ENCODE measurements at places on chromosomes 12 and 14.
A peak's percentile ranks its signal among the peaks of the same experiment; 100 is the strongest.

DNA sequence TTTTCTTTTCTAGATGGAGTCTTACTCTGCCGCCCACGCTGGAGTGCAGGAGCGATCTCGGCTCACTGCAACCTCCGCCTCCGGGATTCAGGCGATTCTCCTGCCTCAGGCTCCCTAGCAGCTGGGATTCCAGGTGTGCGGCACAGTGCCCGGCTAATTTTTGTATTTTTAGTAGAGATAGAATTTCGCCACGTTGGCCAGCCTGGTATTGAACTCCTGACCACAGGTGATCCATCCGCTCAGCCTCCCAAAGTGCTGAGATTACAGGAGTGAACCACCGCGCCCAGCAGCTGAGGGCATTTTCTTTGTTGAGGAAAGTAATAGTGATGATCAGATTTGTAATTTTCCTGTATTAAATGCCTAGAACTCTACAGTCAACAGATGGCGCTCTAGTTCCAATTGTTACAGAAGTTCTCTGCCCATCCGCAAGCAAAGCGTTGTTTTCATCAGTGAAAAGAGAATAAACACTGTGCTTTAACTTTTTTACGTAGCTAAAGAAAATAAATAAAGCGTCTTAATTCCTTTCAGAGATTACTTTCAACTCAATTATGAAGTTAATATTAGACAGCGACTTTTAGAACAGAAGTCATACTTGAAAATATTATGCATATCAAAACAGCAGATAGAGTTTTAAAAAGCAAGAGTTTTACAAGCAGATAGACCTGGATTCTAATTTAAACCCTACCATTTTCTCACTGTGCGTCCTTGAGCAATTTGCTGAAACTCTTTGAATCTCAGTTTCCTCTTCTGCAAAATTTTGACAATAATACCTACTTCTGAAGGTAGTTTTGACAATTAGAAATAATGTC lies 335.1 kb downstream of the DUSP6 start:
- no peak for DNase-seq

GRCh38 chr12:20946732-20947131 lies 136.2 kb downstream of the SLCO1B3 start:
- DNase-seq = no peak

DNA sequence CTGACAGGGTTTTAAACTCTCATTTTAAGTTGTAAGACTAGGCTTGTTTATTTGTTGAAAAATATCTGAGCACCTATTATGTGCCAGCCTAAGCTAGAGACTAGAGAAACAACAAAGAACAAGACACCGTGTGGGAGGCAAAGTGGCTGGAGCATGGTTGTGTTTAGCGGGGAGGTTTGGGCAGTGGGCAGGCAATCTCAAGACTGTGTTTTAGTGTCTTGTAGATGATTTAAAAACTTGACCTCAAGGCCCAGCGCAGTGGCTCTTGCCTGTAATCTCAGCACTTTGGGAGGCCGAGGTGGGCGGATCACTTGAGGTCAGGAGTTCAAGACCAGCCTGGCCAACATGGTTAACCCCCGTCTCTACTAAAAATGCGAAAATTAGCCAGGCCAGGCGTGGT lies 7.8 kb downstream of the RPL36AL start:
- DNase-seq = no peak

- peak; percentile 56 for DNase-seq
Observed at GRCh38 chr12:12788675-12789368, 3.4 kb downstream of the APOLD1 start.

- no peak for DNase-seq
Observed at GRCh38 chr14:87149583-87150354, 843.2 kb downstream of the GALC start.

DNA sequence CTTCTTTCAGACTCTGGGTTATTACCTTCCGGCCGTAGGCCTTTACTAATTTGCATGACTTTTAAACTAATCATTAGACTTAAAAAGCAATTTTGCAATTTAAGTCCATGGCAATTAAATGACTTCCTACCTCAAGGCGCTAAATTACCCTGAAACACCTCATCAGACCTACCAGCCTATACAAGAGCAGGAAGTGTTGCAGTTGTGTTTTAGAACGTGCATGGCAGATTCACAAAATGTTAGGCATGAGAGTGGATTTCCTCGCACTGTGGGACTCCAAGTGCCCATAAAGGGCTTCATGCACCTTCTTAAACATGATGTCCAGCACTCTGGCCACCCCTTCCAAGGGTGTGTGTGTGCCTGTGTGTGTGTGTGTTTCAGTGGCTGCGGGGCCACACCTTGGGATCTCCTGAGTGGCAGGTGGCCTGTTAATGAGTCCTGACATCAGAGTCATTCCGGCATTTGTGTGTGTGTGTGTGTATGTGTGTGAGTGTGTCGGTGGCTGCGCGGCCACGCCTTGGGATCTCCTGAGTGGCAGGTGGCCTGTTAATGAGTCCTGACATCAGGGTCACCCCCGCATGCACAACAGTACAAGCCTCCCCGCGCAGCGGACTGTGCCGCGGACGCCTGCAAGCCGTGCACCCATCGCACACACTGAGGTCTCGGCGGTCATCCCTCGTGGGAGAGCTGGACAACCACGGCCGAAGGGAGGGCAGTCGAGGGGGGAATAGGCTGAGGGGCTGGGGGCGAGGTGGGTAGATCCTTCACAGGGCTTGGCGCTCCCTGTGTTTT lies 900 bp downstream of the C2CD5 start:
- peak; percentile 47 for DNase-seq

DNA sequence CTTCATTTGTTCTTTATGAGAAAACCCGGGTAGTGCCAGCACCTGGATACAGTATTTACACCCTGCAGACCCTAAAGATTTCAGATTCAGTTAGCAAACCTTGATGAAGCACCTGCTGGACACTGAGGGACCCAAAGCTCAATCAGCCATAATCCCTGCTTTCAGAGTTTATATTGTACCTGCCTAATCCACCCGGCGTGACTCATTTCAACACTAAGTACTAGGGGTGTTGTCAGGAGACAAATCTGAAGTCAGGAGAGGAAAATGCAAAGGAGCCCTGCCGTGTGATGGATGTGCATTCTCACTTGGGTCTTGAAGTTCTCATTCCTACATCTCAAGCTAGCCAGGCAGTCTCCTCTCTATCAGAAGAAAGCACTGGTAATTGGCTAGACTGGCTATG lies 176.7 kb upstream of the BCL2L14 start:
- DNase-seq = no peak

DNA sequence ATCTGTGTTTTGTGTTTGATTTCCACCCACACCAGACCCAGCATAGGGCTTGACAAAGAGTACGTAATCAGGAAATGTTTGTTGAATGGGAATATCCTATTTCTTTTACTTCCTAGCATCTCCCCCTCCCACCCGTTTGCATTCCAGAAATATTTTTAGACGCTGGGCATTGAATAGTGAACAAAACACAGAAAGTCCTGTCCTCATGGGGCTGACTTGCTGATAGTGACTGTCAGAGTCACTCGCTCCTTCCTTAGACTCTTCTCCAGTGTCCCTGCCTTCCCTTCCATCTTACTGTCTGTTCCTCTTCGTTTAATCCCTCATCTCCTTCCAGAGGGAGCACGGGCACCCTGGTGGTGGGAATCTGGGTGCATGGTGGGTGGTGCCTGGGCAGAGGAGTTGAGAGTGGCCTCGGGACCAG lies 53.6 kb downstream of the SLC25A47 start:
- no peak for DNase-seq

GRCh38 chr12:111100554-111100953 lies 180.2 kb upstream of the MYL2 start:
- DNase-seq = no peak

DNA sequence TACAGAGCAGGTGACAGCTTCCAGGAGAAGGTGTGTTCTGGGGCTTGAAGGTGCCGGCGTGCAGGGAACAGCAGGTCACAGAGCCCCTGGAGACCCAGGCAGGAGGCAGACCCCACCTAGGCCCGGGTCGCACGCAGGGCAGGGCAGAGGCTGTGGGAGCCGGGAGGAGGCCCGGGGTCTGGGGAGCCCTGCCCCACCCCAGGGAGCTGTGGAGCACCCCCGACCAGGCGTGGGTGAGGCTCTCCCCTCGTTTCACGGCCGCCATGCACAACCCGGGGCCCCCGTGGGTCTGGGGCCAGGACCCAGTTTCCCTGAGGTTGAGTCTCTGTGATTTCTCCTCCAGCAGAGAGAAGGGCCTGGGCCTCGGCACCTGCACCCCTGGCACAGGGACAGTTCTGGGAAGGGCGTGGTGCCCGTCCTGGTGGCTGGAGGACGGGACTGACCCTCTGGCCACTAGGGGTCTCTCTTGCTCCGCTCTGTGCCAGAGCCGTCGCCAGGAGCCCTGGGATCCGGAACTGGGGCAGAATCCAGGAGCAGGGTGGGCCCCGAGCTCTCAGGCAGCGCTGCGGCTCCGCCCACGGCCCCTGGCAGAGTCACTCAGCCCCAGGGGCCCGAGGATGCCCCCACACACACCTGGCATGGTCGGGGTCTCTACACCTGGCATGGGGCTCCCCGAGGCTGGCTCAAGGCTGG lies 75.2 kb upstream of the FBRSL1 start:
- peak; percentile 30 for DNase-seq

DNA sequence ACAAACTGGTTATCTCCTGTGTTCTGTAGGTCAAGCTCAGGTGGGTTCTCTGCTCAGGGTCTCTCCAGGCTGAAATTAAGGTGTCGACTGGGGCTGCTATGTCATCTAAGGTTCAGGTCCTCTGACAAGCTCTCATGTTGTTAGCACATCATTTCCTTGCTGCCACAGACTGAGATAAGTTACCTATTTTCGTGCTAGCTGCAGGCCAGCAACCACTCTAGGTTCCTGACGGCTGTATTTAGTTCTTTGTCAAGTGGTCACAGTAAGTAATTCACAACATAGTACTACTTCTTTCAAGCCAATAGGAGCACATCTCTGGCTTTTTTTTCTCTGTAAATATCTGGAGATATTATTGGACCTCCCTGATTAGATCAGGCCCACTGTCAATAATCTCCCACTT lies 169.3 kb upstream of the CAND1 start:
- no peak for DNase-seq

DNA sequence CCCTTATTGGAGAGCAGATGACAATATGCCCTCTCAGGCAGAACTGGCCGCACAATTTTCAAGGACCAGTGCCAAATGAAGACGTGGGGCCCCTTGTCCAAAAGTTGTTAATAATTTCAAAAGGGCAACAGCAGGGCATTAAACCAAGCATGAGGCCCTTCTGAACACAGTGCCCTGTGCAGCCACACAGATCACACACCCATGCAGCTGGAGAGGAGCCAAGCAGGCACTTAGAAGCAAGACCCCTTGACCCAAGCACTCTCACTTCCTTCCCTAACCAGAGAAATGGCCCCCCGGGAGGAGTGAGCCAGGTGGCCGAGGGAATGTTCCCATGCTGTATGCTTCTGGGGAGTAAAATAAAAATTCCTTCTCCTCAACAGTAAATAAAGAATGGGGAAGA lies 114.0 kb upstream of the TMPO start:
- DNase-seq = no peak

GRCh38 chr12:132572801-132573760 lies 37.3 kb downstream of the LRCOL1 start:
- no peak for DNase-seq

- DNase-seq = no peak
Observed at GRCh38 chr14:30799933-30800332, 74.4 kb upstream of the COCH start.

DNA sequence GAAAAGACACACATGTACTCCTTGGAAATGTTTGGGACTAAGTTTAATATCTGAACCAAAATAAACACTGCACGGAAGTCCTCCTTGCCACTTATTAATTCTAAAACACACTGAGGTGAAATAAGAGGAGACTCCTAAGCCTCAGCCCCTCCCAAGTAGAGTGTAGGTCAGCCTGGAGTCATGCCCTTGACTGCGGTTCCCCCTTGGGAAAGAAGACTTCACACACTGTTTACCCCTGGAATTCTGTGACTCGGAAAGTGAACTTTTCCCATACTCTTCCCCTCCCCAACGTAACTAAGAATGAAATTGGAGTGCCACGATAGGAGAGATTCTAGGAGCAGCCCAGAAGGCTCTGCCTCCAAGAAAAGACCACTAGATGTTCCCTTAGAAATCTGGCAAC lies 8.6 kb upstream of the TFCP2 start:
- DNase-seq = no peak

DNA sequence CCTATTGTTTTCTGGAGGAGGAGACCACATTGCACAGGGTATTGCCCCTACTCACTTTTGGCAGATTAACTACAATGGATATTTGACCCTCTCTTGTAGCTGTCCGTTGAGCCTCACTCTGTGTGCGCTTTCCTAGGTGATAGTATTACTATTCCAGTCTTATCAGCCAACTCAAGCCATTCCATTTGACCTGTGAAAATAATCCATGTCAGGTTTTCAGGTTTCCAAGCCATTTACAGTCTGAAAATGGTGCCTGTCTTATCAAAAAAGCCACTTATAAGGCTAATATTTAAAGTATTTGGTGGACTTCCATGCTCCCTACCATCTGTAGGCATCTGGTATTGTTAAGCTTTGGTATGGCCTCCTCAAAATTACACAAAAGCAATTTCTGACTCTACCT lies 29.6 kb upstream of the KLRD1 start:
- DNase-seq = no peak

DNA sequence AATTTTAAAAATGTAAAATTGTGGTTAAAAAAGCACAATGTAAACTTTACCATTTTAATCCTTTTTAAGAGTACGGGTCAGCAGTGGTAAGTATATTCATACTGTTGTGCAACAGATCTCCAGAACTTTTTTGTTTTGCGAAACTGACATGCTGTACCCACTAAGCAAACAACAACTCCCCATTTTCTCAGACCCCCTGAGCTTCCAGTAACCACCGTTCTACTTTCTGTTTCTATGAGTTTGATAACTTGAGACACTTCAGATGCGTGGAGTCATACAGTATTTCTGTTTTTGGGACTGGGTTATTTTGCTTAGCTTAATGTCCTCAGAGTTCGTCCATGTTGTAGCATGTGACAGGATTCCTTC lies 38.0 kb downstream of the CHST11 start:
- DNase-seq = no peak

- no peak for DNase-seq
Observed at GRCh38 chr14:94685166-94685581, 73.0 kb downstream of the SERPINA3 start.

- no peak for DNase-seq
Observed at GRCh38 chr14:91078095-91078737, 17.8 kb upstream of the RPS6KA5 start.

- peak; percentile 38 for DNase-seq
Observed at GRCh38 chr12:30694412-30695198, 1.1 kb downstream of the IPO8 start.

- no peak for DNase-seq
Observed at GRCh38 chr14:60164404-60164711, 840 bp downstream of the DHRS7 start.

DNA sequence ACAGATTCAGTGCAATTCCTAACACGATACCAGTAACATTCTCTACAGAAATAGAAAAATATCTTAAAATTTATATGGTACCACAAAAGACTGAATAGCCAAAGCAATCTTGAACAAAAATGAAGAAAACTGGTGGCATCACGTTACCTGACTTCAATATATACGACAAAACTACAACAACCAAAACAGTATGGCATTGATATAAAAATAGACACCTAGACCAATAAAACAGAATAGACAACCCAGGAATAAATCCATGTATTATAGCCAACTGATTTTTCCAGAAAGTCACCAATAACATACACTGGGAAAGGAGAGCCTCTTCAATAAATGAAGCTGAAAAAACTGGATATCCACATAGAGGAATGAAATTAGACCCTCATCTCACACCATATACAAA lies 5.7 kb downstream of the KLRK1 start:
- DNase-seq = no peak

- no peak for DNase-seq
Observed at GRCh38 chr12:42326541-42327226, 717 bp downstream of the PPHLN1 start.

Measured in hypothalamus (tissue), 51 donors.